CD4-positive, alpha-beta memory T cell (primary cell): ENCODE measurements at places on chromosomes 11 and 22. TPM values are rescaled to one million over a fixed set of nuclear protein-coding genes. Genes with fewer than 3 reads are reported as not detected.

Gene ALDH3B1
- total RNA-seq: 1.0 TPM

Gene APOL5
- not detected for total RNA-seq

Gene OR51B4
- total RNA-seq: not detected

Gene APIP
- total RNA-seq: 18.4 TPM

Gene LMO2
- 0.58 TPM for total RNA-seq

Gene INS
- total RNA-seq: not detected

Gene TRIM51
- not detected for total RNA-seq

Gene XKR3
- not detected for total RNA-seq

Gene UBQLNL
- total RNA-seq: 0.47 TPM

Gene LRFN4
- total RNA-seq: 5.1 TPM

Gene TBX10
- total RNA-seq: not detected

Gene SMC1B
- not detected for total RNA-seq

Gene HBG1
- total RNA-seq: not detected

Gene TMEM218
- 16.6 TPM for total RNA-seq

Gene RIMBP3B
- total RNA-seq: 4.0 TPM

Gene BCO2
- 3.4 TPM for total RNA-seq

Gene C11orf16
- not detected for total RNA-seq

Gene P2RY2
- not detected for total RNA-seq
